Cortex of kidney (tissue), 1 donor: ENCODE measurements at places on chromosomes 4 and X.

DNA sequence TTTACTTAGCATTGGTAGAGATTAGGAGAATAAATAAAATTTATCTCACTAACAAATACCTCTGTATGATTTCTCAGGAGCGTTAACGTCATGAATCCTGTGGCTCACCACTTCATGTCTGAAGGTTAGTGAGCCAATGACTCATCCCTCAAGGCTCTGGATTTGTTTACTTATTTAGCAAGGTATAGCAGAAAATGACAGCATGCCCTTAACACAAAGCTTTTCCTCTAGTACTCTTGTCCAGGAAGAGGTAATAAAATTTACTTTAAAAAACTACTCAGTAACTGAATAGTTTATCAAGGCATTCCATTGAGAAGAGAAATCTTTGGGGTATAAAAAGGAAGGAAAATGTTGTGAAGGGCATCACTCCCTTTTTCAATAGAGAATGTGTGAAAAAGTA is 823.8 kb downstream of the CCSER1 start:
- DNase-seq: no peak

DNA sequence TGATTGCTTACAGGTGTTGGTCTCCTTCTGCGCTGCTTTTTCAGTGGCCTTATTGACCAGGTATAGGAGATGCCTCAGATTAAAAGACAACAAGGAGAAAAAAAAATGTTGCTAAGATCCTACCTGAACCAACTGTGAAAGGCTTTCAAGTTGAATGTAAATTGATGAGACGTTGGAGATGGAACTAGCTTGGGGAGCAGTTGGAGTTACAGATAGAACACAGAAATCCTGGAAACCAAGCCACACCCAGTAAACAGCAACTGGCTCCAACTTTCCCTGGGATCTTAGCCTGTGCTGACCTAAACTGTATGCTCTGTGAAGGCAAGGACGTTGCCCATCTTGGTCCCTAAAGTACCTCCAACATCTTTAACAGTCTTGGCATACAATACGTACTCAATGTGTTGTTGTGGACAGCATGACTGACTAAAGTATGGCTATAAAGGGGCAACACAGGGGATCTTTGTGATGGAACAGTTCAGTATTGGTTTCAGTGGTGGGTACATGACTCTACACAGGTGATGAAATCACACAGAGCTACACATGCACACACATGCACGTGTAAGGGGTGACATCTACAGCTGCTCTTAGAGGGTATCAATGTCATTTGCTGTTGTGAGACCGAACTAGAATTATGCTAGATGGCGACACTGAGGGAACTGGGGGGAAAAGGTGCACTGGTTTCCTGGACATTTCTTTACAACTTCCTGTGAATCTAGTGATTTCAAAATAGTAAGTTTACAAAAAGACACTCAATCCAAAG is 22.3 kb downstream of the GAB3 start:
- no peak for DNase-seq

- DNase-seq: no peak
Measured at GRCh38 chr4:74958881-74959280, 26.0 kb downstream of the PARM1 start.

DNA sequence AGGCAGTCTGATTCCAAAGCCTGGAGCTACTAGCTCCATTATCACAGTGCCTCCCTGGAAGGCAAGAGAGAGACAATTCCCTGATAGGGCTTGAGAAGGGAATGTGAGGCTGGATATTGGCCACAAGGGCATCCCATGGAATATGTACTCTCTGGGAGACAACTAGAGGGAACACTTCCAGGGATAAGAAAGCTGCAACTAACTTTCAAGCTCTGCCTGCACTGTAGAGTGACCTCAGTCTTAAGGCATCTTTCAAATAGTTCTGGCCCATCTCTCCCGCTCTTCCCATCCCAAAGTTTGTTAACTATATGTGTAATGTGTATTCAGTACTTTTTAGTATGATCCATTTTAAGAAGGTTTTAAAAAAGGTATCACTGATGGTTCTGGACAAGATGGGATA is 13.1 kb upstream of the RNF212 start:
- no peak for DNase-seq

GRCh38 chr4:98861100-98861884 is 67.6 kb downstream of the EIF4E start:
- DNase-seq: no peak

- no peak for DNase-seq
Measured at GRCh38 chr4:58734030-58734674, 1624.0 kb upstream of the IGFBP7 start.

DNA sequence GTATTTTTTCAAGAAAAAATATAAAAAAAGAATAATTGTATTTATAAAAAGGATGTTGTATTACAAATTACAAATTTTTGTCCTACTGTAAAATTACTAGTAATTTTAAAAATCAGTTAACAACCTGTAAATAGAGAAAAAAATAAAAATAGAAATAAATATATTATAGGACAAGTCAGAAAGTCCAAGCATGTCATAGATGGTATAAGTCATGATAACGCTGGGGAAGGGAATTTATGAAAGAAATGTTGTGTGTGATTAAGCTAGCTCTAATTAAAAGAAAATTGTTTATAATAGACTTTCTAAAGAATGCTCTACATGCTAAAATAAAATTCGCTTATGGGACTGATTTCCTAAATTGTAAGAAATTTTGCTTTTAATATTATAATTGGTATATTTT is 2329.9 kb downstream of the ARAP2 start:
- DNase-seq: no peak

DNA sequence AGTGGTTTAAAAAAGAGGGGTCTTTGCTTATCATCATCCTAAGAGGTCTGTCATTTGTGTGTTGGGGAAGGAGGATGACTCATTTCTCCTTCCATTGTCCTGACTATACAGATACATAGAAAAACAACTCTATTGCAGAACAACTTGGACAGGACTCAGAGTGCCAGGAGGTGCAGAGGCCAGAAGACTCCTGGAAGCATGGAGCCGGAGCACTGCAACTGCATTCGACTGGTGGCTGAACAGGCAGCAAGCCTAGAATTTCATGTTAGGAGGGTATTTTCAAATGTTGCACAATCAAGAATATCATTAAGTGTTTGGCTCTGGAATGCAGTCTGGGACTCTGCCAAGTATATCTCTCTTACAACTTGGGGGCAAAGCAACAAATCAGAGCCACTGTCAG is 35.0 kb upstream of the MAML3 start:
- no peak for DNase-seq

- DNase-seq: no peak
Measured at GRCh38 chr4:41319553-41319952, 62.8 kb downstream of the UCHL1 start.

- DNase-seq: no peak
Measured at GRCh38 chrX:111270339-111270738, at the start of gene CAPN6. CAPN6 (minus strand) TSS chrX:111270483; CDS start chrX:111263936, 6,547 bp downstream.

- no peak for DNase-seq
Measured at GRCh38 chrX:23832721-23833120, 49.7 kb downstream of the SAT1 start.
